ENCODE measurements at places on chromosomes 6 and 20. TPM values are rescaled to one million over a fixed set of nuclear protein-coding genes. Genes with fewer than 3 reads are reported as not detected.

The SLC2A10 gene
- polyA plus RNA-seq = 22.3 TPM

The BANF2 gene
- not detected for polyA plus RNA-seq

The NRN1 gene
- 18.4 TPM for polyA plus RNA-seq

The SLC24A3 gene
- polyA plus RNA-seq = 19.9 TPM

The EPPIN gene
- not detected for polyA plus RNA-seq

The WFDC2 gene
- polyA plus RNA-seq = 0.68 TPM

The MAK gene
- 0.65 TPM for polyA plus RNA-seq

The BPIFB4 gene
- not detected for polyA plus RNA-seq

The PPIL1 gene
- 33.7 TPM for polyA plus RNA-seq

The FAXC gene
- polyA plus RNA-seq = 1.5 TPM

The TFAP2C gene
- 0.07 TPM for polyA plus RNA-seq

The CRISP3 gene
- polyA plus RNA-seq = not detected

The ALDH8A1 gene
- 0.65 TPM for polyA plus RNA-seq

The BPI gene
- polyA plus RNA-seq = 1.3 TPM

The SLC52A3 gene
- 0.49 TPM for polyA plus RNA-seq

- no peak for DNase-seq
These were observed 215.3 kb upstream of the LRFN2 start for GRCh38 chr6:40802481-40802880.

- DNase-seq = no peak
These were observed 28.6 kb downstream of the DIDO1 start for GRCh38 chr20:62897666-62898065.

- no peak for DNase-seq
These were observed 5.3 kb upstream of the ZNF184 start for GRCh38 chr6:27478141-27478705.

- no peak for DNase-seq
These were observed 844 bp downstream of the TAGAP start for GRCh38 chr6:159043947-159044346.

GRCh38 chr6:2934057-2934456, 30.9 kb upstream of the SERPINB9 start:
- DNase-seq = no peak

DNA sequence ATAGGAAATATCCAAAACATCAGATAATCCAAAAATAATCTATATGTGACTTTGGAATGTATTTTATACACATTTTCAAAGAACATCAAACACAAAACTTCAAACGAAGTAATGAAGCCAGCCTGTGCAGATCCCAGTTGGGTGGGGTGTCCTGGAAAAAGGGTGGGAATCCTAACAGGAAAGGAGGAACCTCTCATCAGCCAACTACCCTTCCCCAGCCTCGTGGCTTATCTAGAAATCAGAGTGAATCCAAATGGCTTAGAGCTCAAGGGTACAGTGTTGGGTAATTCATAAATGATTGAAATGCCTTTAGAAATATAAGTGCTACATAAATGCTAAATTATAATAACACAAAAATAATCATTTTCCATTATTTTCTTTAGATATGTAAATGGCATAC, 115.1 kb upstream of the SOX4 start:
- no peak for DNase-seq

DNA sequence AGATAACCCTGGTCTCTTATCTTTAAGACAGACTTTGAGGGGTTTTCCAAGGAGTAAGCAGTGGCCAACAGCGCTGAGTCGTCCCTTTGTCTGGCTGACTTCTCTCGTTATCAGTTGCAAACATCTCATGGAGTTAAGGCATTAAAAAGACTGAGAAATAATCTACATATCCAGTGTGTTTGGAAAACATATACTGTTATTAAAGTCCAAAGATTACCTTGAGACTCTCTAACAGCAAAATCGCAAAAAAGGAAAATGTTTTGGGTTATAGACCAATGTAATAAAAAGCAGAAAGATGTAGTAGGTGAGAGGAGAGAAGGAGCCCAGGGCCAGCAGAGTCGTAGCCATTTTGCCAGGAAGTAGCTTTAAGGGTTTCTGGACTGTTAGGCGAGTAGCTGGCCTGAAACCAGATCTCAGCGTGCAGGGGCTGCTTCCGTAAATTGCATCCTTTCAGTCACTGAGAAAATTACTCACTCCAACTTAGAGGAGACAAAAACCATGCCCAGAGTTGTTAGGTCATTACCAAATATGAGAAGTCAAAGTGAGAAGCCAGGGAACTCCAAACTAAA, 24.6 kb downstream of the MYLK4 start:
- DNase-seq = peak; percentile 31

DNA sequence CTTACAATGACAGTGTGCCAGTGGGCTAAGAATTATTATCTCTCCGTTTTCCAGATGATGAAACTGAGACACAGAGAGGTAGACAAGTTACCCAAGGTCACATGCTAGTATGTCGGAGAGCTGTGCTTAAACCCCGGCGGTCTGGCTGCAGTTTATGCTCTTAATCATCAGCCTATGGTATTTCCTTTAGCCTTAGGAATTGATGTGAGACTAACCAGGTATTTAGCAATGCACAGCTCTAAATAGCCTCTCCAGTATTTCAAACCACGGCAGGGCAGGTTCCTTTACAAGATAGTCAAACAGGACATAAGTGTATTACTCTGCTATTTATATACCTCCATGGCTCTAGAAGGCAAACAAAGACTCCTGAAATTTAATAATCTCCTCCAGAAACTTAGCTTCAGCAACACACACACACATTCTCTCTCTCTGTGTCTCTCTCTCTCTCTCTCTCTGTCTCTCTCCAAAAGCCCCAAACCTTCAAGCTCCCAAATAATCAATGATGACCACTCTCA, 142.0 kb upstream of the ZNF217 start:
- DNase-seq = no peak

DNA sequence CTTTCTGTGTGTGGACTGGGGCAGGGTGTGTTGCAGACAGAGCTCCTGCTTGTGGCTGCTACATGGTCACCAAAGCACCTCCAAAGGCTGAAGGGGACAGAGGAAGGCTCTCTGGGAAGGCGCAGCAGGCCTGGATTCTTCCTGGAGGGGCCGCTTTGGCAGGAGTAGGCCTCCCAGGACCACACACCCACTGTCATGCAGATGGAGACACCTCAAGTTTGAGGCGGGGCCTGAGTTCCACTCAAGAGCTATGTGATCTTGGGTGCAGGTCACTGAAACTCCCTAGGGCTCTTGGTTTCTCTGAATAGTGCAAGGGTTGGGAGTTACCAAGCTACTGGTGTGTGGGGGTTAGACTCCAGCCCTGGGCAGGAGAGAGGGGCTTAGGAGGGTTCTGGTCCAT, 27.9 kb downstream of the EFCAB8 start:
- no peak for DNase-seq

DNA sequence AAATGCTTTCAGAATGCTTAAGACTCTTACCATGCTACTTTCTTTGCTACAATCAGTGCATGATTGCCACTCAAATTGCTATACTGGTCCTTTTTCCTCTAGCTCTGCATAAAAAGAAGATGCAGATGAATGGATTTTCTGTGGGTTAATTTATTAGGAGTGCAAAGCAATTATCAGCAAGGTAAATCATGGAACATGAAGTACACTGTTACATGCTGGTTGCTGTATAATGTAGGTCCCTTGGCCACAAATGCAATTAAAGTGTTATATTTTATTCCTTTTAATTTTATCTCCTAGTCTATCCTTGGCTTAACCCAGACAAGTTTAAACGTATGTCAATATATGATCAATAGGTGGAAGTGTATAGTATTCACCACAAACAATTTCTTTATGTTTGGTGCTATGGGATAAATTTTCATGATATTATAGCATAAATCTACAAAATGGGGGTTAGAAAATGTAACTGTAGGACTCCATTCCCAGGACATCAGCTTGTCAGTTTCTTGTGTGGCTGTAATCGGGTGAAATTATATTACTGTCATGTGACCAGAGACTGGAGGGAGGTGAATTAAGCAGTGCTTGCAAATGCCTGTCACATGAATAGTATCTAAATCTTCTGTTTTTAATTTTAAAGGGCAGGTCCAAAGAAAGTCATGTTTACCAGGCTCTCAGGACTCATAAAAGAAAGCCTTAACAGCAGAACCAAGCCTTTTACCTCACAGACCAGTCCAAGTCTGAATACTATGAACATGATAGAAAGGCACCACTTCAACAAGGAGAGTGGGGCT, 176.9 kb upstream of the ID4 start:
- no peak for DNase-seq

DNA sequence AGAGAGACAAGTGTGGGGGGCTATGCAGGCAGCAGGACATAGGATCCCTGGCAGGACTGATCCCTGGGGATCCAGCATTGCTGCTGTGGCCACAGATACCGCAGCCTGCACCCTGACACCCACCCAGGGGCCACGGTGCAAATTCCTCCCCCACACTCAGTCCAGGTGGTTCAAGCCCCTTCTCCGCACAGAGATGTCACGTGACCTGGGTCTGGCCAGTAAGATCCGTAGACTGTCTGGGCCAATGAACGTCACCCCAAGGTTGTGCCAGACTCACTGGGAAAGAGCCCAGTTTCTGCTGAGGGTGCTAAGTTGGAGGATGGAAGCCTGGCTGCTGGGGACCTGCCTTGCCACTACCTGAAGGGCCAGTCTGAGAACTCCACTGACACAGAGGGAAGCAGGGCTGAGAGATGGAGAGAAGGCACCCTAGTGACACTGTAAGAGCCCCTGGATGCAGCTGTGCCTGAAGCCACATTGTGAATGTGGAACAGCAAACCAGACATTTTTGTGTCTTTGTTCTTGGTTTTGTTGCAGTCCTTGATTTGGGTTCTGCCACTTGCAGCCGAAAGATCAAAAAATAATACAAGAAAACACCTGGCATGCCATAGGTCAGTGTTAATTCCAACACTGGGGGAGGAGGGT, 228.6 kb downstream of the PREX1 start:
- no peak for DNase-seq

- DNase-seq = no peak
These were observed 2.8 kb upstream of the COX7A2 start for GRCh38 chr6:75246386-75246785.

DNA sequence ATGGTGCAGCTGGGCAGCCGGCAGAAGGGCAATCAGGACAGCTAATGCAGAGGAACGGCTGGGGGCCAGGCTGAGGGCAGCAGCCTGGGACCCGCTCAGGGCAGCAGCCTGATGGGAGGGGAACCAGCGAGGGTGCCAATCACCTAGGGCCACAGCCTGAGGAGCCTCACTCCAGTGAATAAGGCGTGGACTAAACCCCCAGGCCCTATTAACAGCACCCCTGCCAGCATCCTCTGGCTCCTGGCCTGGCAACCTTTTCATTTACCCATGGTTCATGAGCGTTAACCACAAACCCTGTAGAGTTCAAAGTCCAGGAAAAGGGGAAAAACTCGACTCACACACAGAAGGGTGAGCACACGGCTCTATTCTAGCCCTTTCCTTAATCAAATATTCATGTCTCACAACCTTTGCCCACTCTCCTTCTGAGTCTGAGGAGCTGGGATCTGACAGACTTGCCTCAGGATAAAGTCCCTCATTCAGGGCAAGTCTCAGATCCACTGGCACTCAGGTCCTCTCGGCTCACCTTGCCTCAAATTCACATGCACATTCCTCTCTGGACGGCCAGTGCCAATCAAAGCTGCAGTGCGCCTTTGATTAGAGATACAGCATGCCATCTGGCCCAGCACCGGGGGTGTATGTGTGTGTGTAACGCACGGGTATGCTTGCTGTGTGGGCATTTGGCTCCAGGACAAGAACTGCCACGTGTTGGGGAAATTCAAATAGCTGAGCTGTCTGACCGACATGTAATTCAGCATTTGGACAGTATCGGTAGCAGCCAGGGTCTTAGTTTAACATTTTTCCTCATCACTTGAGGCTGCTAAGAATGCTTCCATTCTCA, 86.9 kb upstream of the TRAF3IP2 start:
- peak; percentile 81 for DNase-seq

DNA sequence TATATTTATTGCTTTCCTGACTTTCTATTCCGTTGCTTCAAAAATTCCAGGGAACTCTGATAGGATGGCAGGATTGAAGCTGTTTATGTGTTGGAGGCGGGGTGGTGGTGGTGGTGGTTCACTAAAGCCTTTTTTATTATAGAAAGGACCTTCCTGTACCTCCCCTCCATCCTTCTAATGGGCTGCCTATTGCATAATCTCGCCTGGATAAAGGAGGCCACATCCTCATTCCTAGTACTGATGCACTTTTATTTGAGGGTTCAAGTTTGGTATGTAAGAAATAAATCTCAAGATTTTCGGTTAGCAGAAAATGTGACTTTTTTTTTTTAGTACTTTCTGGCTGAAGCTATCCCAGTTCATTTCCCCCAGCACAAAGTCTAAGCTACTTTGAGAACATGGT, 18.7 kb upstream of the CTAGE9 start:
- DNase-seq = no peak
